ENCODE measurements at places on chromosomes 12 and 14.

DNA sequence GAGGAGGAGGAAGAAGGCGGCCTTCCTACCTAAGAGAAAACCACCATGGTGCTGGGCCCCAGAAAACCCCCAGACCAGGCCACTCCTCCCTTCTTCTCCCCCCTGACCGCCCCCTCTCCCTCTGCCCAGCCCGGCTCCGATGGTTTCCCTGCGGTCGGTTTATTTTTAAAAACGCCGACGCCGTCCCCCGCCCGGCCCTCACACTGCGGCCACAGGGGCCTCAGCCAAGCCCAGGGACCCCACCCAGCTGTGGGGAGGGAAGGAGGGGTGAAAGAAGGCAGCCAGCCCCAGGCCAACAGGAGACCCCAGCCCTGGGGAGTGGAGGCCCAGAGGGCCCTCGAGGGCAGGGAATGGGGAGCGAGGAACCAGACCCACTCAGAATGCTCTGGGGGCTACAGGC, 3.4 kb downstream of the SP7 start:
- DNase-seq, result no peak

DNA sequence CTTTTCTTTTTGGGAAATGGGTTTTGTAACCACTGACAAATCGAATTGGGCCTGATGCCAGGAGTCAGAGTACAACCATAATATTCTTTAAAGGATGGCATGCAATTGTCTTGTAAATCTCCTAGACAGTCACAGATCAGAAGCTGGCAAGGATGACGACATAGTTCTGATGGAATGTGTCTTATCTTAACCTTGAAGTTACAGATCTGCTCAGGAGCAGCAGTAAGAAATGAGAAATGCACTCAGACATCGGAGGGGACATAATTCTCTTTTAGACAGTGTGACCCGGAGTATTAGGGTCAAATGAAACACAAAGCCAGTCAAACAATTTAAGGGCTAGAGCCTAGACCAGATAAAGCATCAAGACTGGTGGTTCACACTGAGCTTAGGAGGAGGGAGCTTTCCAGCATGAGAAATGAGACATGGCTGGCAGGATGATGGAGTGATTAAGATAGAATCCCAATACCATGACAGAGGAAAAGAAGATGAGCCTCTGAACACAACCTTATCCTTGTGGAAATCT, 17.5 kb downstream of the CBX5 start:
- DNase-seq, result no peak

DNA sequence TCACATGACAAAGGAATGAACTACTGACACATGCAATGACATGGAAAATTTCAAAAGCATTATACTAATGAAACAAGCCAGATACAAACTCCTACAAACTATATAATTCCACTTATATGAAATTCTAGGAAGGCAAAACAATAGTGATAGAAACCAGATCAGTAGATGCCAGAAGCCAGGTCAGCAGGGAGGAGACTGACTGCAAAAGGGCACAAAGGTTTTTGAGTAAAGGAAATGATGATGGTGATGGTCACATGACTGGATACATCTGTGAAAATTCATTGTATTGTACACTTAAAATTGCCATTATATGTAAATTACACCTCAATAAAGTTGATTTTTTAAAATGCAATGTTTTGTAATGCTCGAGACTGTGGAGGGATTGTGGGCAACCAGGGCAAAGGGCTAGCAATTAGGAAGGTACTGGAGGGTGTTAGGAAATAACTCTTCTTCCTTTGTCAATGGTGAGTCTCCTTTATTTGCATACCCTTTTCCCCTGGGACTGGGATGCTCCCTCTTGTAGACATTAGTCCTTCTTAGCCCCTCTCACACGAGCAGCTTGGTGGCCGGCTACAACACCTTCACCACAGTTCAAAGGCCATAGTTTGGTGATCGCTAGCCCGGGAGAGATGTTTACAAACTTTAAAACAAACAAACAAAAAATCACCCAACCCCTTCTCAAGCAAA, 6.7 kb upstream of the PRPF40B start:
- DNase-seq, result no peak

- DNase-seq, result no peak
Observed at GRCh38 chr14:97319691-97320090, 522.5 kb downstream of the VRK1 start.

DNA sequence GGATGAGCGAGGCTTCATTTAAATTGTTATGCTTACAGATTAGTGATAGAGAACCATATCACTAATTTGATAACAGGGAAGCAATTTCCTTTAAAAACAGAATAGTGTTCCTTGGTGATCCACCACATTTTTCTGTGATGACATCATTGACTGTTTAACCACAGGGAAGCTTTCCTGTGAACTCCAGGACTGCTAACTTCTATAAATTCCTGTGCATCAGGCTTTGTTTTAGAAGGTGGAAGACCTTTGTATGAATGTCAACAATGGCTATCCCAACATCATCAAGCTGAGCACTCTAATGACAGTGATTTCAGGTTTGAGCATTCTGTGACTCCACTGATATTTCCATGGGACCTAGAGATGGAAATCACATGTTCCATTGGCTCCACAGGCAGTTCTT, 177.1 kb downstream of the RMST start:
- no peak for DNase-seq

DNA sequence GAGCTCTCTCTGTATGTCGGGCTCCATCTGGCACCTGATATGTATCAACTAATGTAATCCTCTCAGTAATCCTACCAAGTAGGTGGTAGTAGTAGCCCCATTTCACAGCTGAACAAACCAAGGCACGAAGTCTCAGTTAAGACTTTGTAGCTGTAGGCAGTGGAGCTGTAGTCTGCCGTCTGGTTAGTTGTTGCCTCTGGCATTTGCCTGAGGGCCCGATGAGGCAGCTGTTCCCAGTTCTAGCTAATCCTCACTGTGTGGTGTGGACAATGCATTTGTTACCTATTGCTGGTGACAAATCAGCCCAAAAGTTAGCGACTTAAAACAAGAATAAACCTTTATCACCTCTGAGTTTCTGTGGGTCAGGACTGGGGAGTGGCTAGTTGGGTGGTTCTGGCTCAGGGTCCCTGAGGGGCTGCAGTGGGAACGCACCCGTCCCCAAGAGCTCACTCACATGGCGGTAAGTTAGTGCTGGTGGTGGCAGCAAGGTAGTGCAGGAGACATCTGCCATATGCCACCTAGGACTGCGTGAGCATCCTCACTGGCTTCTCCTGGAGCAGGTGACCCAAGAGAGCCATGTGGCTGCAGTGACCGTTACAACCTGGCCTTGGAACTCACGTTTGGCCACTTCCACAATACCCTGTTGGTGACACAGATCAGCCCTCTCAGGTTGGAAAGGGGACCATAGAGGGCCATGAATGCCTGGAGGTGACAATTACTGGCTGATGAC, 5.6 kb downstream of the AACS start:
- DNase-seq, result no peak

GRCh38 chr12:31562594-31563328, 28.2 kb downstream of the DENND5B start:
- DNase-seq, result no peak

GRCh38 chr12:19483727-19484126, 44.4 kb downstream of the AEBP2 start:
- DNase-seq, result no peak

DNA sequence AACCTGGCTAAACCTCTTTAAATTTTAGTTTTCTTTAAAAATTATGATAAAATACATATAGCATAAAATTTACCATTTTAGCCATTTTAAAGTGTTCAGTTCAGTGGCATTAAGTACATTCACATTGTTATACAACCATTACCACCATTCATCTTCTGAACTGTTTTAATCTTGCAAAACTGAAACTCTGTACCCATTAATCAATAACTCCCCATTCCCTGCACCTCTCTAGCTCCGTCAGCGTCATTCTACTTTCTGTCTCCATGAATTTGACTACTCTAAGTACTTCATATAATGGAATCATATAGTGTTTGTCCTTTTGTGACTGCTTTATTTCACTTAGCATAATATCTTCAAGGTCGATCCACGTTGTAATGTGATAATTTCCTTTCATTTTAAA, 75.8 kb upstream of the DDHD1 start:
- DNase-seq, result no peak

GRCh38 chr14:74634964-74635363, 22.9 kb upstream of the LTBP2 start:
- DNase-seq, result peak; percentile 31
